Stimulated activated CD8-positive, alpha-beta memory T cell treated with anti-CD3 and anti-CD28 coated beads, Interleukin-7, amount 100 ng/mL, for 24 hours (primary cell): ENCODE measurements at places on chromosomes 2 and 18.

DNA sequence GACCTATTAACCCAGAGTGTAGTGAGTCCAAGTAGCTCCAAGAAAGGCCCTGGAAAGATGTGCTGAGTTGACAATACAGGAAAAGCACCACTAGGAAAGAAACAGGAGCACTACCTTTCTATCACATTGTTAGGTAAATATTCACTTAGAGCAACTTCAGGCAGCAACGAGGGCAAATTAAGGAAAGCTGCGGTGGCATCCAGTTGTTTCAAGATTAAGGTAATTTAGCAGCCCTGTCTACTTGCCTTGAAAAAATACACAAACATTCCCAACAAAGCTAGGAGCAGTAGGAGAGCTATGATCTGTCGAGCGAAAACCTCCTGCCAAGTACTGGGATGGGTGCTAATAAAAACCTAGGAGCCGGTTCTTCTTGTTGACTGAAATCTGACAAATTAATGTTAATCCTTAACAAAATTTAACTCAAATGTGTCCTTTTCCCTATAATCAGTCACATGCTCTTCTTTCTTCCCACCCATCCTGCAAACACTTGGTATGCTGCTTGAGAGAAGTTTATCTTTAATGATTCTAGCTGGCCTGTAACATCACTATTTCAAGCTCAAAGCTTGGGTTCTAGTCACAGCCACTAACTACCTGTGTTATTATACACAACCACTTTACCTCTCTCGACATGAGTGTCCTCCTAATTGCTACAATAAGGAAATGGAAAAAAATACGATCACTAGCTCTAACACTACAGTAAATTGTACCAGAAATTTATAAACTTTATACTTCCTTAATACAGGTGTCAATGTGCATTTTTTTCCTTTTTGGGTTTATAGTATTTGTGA lies 2.0 kb downstream of the ACAA2 start:
- DNase-seq = no peak

- no peak for DNase-seq
These were observed 109.4 kb upstream of the SLC38A11 start for GRCh38 chr2:165064743-165065142.

DNA sequence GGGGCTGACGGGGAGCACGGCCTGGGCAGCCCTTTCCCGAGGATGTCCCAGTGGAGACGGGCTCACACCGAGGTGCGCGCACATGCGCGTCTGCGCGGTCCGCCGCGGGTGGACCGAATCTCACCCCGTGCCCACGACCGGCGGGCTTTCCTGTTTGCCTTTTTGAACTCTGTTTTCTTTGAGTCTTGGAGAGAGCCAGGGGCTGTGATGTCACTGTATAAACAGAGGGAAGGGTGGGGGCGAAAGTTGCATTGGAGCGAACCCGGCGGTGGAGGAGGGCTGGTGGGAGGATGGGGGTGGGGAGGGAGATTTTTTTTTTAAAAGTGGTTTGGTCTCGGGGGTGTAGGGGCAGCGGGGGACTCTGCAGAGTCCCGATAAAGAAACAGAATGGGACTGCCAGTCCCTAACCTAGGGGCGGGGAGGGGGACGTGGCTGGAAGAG lies 141.2 kb upstream of the CTAGE1 start:
- no peak for DNase-seq

GRCh38 chr18:2846636-2847316 lies at the start of gene EMILIN2:
EMILIN2 (plus strand) TSS chr18:2847006; CDS start chr18:2847189, 183 bp downstream.
- DNase-seq = no peak

DNA sequence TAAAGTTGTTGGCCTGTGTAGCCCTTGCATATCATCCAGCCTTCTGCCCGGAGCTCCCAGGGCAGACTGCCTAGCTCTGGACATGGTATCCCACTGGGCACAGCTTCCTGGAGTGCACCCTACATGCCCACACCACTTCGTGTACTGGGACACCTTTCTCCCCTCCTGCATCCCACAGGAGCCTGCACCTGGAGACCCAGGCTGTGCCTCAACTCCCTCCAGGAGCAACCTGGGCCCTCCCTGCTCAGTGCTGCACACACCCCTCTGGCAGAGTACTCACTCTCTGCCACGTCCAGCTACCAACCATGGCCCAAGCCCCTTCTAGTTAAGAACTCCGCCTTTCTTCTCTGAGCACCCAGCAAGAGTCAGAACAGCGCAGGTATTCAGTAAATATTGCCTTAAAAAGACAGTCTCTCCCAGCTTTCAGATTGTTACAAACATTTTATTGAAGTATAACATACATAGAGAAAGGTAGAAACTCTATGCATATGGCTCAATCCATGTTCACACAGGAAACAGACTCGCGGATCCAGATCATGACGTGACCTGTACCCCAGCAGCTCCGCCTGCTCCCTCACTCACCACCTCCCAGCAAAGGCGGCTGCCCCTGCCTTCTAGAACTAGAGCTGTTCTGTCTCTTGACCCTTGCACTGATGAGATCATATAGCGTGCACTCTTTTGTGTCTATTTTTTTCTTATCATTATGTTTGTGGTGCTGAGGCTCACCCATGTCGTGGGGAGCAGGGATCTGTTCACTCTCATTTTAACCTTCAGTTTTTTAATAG lies 98.4 kb upstream of the MYCN start:
- no peak for DNase-seq

DNA sequence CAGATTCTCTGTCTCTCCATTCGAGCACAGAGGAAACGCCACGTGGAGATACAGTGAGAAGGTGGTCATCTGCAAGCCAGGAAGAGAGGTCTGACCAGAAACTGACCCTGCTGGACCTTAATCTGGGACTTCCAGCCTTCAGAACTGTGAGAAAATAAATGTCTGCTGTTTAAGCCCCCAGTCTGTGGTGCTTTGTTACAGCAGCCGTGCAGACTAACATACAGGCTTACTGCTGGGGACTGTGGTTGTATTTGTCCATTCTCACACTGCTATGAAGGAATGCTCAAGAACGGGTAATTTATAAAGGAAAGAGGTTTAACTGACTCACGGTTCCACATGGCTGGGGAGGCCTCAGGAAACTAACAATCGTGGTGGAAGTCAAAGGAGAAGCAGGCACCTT lies 432.7 kb downstream of the IRS1 start:
- DNase-seq = no peak

GRCh38 chr18:75214332-75214690 lies 3.7 kb downstream of the TSHZ1 start:
- DNase-seq = no peak

GRCh38 chr2:233101816-233102215 lies 41.7 kb downstream of the INPP5D start:
- DNase-seq = no peak

- no peak for DNase-seq
These were observed 124.5 kb downstream of the DCDC2C start for GRCh38 chr2:3827673-3828575.

DNA sequence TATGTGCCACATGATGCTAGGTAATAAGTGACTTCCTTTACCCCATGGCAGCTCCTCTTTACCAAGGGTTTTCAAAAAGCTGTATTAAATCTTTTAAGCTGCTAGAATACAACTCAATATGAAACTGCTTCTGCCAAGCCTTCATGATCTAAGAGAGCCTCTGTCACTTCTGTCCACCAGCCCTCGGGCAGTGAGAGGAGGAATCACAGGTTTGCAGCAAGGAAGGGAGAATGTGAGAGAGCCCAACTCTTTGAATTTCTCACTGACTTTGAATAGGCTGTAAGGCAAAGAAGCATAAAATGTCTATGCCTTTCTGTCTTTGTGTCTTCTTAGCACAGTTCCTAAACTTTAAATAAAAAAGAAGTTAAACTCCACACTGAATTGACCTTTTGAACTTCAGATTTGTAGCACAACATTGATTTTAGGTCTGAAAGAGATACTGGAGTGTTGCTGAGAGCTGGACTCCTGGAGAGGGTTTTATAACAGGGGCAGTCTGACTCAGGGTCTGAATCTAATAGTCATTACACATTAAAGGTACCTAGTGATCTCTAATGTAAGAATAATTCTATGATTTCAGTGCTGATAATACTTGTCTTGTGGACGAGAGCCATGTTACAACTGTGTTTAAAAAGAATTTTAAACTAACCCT lies 48.1 kb upstream of the SATB2 start:
- no peak for DNase-seq

GRCh38 chr2:217610401-217610814 lies 392.4 kb downstream of the TNS1 start:
- peak; percentile 7 for DNase-seq

- DNase-seq = no peak
These were observed 125.6 kb upstream of the LGALSL start for GRCh38 chr2:64328415-64328722.

DNA sequence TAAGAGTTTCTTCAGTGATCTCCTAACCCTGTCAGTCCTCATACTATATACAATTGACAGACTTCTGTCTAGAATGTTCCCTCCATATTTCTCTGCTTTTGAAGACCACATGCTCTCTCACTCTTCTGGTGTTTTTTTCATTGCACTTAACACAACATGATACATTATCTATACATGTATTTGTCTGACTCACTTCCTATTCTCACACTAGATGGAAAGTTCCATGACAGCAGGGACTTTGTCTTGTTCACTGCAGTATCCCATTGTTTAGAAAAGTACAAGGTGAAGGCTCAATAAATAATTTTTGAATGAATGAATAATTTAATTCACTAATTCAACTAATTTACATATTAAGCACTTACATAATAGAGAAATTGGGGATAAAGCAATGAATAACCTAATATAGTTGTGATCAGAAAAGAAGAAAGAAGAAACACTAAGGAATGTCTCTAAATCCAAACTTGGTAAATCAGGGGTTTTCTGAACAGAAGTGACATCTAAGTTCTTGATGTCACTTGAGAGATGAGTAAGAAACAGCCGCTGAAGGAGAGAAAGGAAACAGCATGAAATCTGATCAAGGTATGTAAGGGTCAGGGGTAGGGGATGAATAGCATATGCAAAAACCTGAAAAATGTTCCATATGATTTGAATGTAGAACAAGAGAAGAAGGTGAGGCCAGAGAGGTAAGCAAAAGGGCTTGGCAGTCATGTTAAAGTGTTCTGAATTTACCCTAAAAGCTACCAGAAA lies 42.4 kb downstream of the MBD2 start:
- DNase-seq = no peak

GRCh38 chr2:195443926-195444325 lies 213.1 kb upstream of the SLC39A10 start:
- no peak for DNase-seq

GRCh38 chr18:58026857-58027256 lies 17.2 kb upstream of the NEDD4L start:
- DNase-seq = no peak

GRCh38 chr2:17584689-17585088 lies 44.2 kb downstream of the VSNL1 start:
- no peak for DNase-seq

GRCh38 chr2:205903549-205904129 lies 182.3 kb downstream of the INO80D start:
- no peak for DNase-seq

- DNase-seq = no peak
These were observed 148.0 kb upstream of the ALPP start for GRCh38 chr2:232230560-232230959.

GRCh38 chr18:9855681-9856080 lies 30.1 kb upstream of the TXNDC2 start:
- DNase-seq = no peak

- no peak for DNase-seq
These were observed 17.1 kb downstream of the KRCC1 start for GRCh38 chr2:88038263-88039105.

- DNase-seq = no peak
These were observed 65.1 kb downstream of the TIMM21 start for GRCh38 chr18:74213429-74213828.

- no peak for DNase-seq
These were observed 112.9 kb upstream of the ATP8B1 start for GRCh38 chr18:57915865-57916582.

DNA sequence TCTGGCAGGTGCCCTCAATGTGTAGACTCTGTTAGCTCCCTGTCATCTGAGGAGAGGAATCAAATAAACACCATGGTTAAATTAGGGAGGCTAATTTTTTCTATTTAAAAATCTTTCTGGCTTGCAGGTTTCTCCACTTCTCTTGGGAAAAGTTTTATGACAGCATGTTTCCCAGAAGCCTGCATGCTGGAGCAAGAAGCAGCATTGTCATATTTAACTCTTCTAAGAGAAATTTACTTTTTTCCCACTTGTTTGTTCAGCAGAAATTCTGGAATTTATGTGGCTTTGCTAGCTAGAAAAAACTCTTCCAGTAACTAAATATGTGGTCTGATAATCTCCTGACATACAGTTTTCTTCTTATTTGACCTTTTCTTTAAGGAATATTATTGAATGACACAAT lies 230.5 kb downstream of the PARD3B start:
- DNase-seq = no peak

DNA sequence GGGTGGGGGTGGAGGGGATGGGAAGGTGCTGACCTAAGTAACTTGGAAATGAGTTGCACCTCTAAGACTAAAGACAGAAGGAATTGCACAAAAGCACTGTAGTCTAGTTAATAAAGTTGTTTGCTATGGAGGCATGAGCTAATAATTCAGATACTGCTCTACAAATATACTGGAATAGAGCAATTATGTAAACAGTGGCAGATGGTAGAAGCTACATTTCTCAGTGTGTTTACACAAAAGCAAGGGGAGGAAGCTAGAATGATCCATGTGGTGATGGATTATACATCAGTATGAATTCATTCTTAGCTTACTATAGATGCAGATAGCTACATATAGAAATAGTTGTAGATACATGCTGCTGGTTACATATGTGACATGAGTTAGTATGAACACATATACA lies 27.6 kb upstream of the UBE2F start:
- DNase-seq = no peak

DNA sequence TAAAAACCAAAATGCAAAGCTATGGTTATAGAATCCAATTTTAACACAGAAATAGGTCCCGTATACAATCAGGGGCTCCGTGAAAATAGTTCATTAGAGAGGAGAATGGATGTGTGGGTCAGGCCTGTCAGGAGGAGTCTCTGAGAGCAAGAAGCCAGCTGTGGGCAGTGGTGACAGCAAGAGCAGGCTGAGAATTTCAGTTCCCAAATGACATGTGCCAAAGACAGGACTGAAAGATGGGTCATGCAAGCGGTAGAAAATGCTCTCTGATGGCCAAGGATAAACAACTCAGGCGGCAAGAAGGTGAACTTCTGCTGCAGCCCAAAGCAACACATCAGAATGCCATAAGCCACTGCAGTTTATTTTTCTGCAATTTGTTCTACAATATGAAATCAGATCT lies 100.4 kb downstream of the CCDC141 start:
- no peak for DNase-seq

DNA sequence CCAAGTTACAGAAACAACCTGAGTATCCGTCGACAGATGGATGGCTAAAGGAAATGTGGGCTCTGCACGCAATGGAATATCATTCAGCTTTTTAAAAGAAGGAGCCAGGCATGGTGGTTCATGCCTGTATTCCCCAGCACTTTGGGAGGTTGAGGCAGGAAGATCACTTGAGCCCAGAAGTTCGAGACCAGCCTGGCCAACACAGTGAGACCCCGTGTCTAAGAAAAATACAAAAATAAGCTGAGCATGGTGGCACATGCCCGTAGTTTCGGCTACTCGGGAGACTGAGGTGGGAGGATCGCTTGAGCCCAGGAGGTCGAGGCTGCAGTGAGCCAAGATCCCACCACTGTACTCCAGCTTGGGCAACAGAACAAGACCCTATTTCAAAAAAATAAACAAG lies 34.3 kb downstream of the TCF7L1 start:
- DNase-seq = no peak

- no peak for DNase-seq
These were observed 6.6 kb upstream of the OXER1 start for GRCh38 chr2:42770288-42771131.

- peak; percentile 74 for DNase-seq
These were observed 14.3 kb downstream of the SIX3 start for GRCh38 chr2:44955593-44956392.

GRCh38 chr2:168802859-168803725 lies 655 bp downstream of the NOSTRIN start:
- no peak for DNase-seq
